ENCODE measurements at places on chromosomes 7 and 10. TPM values are rescaled to one million over a fixed set of nuclear protein-coding genes. Genes with fewer than 3 reads are reported as not detected.

The NPSR1 gene
- not detected for total RNA-seq

The LIPF gene
- total RNA-seq = not detected

The EPO gene
- not detected for total RNA-seq

The IL15RA gene
- total RNA-seq = not detected

The GIMAP2 gene
- total RNA-seq = 3.7 TPM

The FAM204A gene
- 59.5 TPM for total RNA-seq

The FXYD4 gene
- total RNA-seq = not detected

The MKX gene
- 1.6 TPM for total RNA-seq

The ASAH2 gene
- 2.9 TPM for total RNA-seq

The CALML3 gene
- under 0.01 TPM for total RNA-seq

The PAPOLB gene
- total RNA-seq = 0.82 TPM

The TFR2 gene
- total RNA-seq = 2.9 TPM

The SFTPA1 gene
- not detected for total RNA-seq

The FAM25C gene
- total RNA-seq = not detected

The SLC13A1 gene
- not detected for total RNA-seq

The CDNF gene
- 0.82 TPM for total RNA-seq

The CALHM1 gene
- not detected for total RNA-seq

The DMBT1 gene
- not detected for total RNA-seq

The C10orf62 gene
- not detected for total RNA-seq

The KCNIP2 gene
- 12.6 TPM for total RNA-seq

The ASB10 gene
- total RNA-seq = not detected

The CYP2C19 gene
- total RNA-seq = 0.41 TPM

The ITPRID1 gene
- total RNA-seq = 1.2 TPM

The TAS2R41 gene
- not detected for total RNA-seq

The RPEL1 gene
- total RNA-seq = not detected

The SVOPL gene
- 0.82 TPM for total RNA-seq

The CCDC201 gene
- not detected for total RNA-seq

The RBP3 gene
- not detected for total RNA-seq

The ODAD2 gene
- total RNA-seq = 0.82 TPM

The CPA2 gene
- total RNA-seq = not detected

The SLC13A4 gene
- total RNA-seq = 12.6 TPM

The MEOX2 gene
- total RNA-seq = not detected

The TMEM273 gene
- total RNA-seq = 2.4 TPM

The HPSE2 gene
- total RNA-seq = not detected

The OR2A7 gene
- not detected for total RNA-seq

The MBL2 gene
- not detected for total RNA-seq

The MARVELD1 gene
- 6.1 TPM for total RNA-seq

The CYP3A7 gene
- not detected for total RNA-seq

The MACROH2A2 gene
- 48.9 TPM for total RNA-seq

All from frontal cortex (tissue), 4 donors.